ENCODE measurements at places on chromosomes 3 and 15.

DNA sequence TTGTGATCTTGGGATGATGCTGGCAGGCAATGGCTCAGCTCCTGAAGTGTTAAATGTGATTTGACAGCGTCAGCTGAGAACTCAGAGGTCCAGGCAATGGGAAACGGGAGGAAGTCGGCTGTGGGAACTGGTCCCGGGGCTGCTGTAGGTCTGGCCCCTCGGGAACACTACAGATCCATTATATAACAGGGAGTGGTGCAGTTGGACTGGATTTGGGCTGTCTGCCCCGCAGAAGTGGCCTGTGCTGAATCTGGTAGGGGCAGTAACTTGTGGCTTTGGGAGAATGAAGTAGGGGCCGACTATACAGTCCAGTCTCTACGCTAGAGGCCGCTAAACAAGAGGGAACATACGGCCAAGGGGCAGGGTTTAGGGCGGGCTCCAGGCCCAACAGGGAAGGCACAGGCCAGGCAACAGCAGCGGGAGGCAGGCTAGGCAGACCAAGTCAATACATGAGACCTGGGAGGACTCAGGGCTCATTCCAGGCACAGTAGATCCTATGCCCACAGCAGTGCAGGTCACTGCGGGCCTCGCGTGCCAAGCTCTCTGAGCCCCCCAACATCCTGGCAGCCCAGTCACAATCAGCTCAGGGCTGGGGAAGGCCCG, 20.3 kb upstream of the IL16 start:
- DNase-seq, result no peak

GRCh38 chr3:76107935-76108570, 322.7 kb upstream of the ZNF717 start:
- DNase-seq, result no peak

GRCh38 chr3:182094321-182094720, 382.6 kb downstream of the SOX2 start:
- no peak for DNase-seq

- DNase-seq, result no peak
Observed at GRCh38 chr15:33675246-33675645, 293.1 kb upstream of the CHRM5 start.

DNA sequence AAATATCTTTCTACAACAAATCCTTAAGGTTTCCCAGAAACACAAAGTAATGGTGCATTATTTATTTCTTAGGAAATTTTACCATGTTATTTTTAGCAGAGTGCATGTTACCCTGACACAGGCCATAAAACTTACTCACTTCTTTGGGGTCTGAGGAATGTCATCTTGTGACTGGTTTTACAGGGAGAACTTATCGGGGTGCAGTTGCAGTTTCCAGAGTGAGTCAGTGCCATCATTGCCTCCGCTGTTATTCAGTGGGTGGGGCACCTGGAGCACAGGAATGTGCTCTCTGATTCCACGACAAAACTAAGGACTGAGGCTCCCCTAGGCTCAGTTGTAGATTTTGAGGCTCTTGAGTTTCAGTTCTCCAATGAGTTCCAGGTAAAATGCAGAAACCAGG, 11.1 kb upstream of the GREM1 start:
- no peak for DNase-seq
